Vagina (tissue), 2 donors: ENCODE measurements at places on chromosomes 3 and 15. TPM values are rescaled to one million over a fixed set of nuclear protein-coding genes. Genes with fewer than 3 reads are reported as not detected.

The THSD4 gene
- 66.8 TPM for total RNA-seq

The CLRN1 gene
- not detected for total RNA-seq

The EFCC1 gene
- total RNA-seq = 3.7 TPM

The CYP8B1 gene
- total RNA-seq = not detected

The HRH1 gene
- total RNA-seq = 9.3 TPM

The SCG3 gene
- 1.5 TPM for total RNA-seq

The RHCG gene
- 1,938 TPM for total RNA-seq

The GPR160 gene
- 1.2 TPM for total RNA-seq

The C3orf20 gene
- 0.49 TPM for total RNA-seq

The PRR23C gene
- not detected for total RNA-seq

The ARL6 gene
- total RNA-seq = 15.7 TPM

The OR5K2 gene
- not detected for total RNA-seq

The PHLDB2 gene
- total RNA-seq = 66.8 TPM
